ENCODE measurements at places on chromosomes 7 and 10.

DNA sequence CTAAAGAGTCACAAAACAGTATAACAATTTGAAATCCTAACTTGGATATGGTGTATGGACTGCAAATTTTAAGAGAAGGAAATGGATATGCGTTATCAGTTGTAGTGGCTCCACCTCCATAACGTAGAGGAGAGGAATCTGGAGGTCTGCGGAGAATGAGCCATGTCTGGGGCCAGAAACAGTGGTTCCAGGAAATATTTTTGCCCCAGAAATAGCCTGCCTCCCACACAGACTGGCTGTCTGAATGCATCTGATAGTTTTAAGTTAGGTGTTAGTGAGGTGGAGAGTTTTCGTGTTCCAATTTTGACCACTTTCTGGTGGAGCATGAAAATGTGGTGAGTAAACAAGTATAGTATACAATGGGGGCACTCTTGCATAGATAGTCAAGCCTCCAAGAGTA, 1.6 kb downstream of the PHTF2 start:
- no peak for DNase-seq

- DNase-seq: peak; percentile 84
These were observed 15.2 kb upstream of the CDCA7L start for GRCh38 chr7:21960922-21961321.

DNA sequence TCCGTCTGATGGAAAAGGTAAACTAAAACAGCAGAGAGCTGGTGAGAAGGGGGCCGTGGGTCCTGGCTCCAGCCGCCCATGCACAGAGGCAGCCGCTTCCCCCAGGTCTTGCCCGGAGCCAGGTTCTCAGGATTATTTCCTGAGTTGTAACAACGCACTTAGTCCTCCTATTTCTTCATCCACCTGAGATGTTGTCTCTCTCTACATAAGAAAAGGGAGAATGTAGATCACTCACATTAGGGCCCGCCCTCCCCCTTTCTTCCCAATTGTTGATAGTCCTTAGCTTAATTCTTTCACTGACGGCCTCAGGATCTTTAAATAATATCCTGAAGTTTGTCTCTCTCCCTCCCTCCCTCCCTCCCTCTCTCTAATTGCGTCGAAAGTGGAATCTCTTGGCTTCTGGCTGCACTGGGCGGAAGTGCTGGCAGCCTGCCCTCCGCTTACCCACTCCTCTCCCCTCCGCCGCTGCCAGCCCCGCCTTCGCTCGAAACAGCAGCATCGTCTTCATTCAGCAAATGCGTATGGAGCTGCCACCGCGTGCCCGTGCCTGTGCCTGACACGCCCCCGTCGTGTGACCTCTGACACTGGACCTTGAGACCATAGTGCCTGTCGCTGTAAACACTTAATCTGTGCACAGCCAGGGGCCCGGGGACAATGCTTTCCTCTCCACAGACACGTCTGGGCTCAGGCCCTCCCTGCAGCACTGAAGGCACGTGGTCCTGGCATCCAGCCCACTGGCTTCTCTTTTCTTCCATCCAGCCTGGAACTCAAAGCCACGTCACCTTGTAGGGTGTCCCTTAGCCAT, 174.5 kb upstream of the PPP2R2D start:
- DNase-seq: no peak

GRCh38 chr10:95247200-95247880, 43.5 kb downstream of the PDLIM1 start:
- peak; percentile 86 for DNase-seq

DNA sequence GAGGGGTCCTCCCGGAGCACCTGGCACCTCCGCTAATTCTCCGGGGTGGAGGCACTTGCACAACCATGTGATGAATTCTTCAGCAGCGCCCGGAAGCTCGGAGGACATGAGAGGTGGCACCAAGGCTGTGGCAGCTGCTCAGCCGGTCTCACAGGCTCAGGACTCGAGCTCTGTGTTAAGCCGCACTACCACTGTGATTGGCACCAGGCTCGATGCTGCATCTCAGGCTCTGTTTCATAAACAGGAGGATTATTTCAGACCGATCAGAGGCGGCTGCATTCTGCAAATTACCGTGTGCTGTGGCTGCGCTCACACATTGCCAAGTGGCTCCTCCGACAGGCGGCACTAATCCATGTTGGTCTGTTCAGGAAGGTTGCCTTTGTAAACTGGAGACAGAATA, 495.2 kb downstream of the DNAJB6 start:
- no peak for DNase-seq

DNA sequence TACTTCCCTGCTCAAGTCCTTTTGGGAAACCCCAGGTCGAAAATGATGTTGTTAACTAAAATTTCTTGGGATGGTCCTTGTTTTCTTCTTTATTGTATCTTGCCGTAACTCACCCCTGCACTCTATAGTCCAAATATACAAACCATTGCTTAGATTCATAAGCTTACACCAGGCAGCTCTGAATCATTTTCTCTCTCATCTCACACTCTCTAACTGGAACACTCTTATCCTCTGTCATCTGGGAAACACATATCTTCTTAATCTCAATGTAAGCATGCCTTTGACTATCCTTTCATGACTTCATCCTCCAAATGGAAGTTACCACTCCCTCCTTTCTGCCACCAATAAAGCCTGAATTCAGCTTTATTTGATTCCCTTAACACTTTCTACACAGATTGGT, 175.8 kb upstream of the ANK3 start:
- DNase-seq: no peak

- no peak for DNase-seq
These were observed 148.0 kb downstream of the BICC1 start for GRCh38 chr10:58660575-58661255.

DNA sequence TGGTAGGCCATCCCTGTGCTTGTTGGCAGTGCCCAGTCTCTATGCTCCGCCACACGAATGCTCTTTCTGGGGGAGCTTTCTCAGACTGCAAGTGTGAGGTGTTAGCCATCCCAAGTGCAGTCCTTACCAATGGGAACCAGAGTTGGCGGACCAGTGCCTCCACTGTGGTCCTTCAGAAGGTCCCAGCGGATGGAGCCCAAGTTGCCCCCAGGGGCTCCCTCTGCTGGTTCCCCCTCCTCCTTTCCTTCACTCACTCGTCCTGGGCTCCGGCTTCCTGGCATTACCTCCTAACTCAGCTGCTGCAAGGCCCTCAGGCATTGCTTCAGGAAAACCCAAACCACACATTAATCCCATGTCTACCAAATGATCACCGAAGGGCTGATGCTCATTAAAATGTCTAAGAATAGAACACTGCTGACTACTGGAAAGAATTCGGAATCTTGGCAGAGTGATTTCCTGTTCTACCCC, 139.8 kb downstream of the CUBN start:
- DNase-seq: no peak

DNA sequence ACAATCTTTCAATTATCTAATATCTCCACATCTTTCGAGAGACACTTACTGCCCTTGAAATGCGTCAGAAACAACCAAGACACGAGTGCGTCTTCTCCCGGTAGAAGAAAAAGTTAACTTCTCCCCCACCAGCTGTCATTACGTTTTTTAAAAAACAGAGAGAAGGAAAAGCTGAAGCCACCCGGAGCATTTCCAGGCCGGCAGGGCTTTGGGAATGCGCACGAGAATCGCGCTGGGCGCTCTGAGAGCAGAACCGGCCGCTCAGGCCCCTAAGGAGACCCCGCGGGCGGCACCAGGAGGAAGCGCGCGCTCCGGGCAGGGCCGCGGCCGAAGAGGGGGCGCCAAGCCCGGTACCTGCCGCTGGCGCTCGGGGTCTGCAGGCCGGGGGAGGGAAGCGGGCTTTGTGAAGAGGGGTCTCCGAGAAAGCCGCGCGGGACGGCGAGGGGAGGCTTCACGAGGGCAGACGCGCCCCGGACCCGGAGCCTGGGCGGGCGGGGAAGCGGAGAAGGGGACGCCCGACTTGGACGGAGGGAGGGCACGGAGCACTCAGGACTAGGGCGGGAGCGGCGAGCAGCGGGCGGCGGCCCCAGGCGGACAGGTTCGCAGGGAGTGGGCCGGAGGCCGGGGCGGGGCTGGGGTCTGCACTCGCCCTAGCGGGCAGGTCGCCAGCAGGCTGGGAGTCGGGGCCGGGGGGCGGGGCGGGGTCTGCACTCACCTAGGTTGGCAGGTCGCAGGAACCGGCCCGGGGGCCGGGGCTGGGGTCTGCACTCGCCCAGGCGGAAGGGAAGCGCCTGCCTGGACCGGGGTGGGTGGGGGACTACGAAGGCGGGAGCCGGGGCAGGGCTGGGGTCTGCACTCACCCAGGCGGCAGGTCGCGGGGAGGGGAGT, 932 bp downstream of the ESYT2 start:
- DNase-seq: no peak

GRCh38 chr7:119703895-119704294, 569.1 kb upstream of the KCND2 start:
- DNase-seq: no peak

GRCh38 chr7:37659971-37660565, 23.5 kb upstream of the GPR141 start:
- DNase-seq: no peak

DNA sequence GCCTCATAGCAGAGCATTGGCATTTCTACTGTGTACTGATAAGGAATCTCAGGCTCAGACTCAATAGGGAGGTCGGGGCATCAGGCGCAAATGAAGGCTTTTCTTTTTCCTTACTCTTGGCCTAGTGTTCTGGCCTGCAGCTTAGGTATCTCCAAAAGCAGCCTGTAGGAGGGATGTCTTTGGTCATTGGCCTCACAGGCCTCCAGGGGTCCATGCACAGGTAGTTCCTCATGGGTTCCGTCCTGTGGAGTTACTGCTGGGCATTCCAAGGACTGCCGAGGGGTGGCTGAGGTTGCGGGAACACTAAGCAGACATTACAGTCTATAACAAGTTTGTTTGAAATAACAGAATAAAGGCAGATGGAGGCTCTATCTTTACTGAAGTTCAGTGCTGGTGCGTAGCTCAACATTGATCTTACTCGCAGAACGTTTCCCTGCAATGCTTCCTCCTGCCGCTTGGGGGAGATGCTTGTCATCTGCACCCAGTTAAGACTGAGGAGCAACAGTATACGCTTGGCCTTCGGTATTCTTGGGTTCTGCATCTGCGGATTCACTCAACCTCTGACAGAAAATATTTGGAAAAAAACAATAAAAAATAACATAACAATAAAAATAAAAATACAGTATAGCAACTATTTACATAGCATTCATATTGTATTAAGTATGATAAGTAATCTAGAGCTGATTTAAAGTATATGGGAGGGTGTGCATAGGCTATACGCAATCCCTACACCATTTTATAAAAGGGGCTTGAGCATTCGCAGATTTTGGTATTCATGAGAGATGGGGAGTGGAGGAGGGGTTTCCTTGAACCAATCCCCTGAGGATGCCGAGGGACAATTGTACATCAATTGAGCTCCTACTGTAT, 58.9 kb downstream of the SH2D4B start:
- no peak for DNase-seq

GRCh38 chr10:101511938-101512337, 76.1 kb downstream of the POLL start:
- DNase-seq: no peak

- DNase-seq: no peak
These were observed 29.3 kb upstream of the BTBD16 start for GRCh38 chr10:122241836-122242235.

DNA sequence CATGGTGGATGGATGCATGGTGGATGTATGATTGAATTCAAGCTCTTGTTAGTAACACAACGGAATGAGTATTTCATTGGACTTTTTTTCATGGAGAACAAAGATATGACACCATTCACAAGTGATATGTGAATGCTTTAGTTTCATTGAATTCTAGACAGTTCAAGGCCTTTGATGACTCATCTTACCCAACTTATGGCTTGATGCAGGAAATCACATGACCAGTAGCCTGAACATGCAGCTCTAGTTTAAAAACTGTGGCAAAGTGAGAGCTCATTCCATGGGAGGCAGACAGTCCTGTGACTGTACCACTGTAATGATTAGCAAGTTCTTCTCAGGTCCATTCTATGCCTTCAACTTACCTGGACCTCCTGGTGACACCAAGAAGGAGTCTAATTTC, 1239.3 kb downstream of the TYW1 start:
- no peak for DNase-seq

DNA sequence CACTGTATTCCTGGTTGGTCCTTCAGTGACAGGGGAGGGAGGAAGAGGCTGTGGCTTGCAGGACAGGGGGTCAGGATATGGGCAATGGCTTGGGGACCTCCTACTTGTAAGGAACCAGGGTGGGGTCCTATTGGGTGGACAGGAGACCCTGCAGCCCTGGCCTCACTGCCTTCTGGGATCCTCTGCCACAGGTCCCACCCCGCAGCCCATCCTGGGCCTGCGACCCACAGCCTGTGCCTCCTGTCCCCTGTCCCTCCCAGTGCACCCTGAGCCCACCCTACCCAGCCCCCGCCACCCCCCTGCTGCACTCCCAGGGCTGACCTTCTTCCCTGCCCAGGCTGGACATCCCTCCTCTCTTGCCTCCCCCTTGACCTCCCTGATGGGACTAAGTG, 58.7 kb upstream of the MYL10 start:
- no peak for DNase-seq

DNA sequence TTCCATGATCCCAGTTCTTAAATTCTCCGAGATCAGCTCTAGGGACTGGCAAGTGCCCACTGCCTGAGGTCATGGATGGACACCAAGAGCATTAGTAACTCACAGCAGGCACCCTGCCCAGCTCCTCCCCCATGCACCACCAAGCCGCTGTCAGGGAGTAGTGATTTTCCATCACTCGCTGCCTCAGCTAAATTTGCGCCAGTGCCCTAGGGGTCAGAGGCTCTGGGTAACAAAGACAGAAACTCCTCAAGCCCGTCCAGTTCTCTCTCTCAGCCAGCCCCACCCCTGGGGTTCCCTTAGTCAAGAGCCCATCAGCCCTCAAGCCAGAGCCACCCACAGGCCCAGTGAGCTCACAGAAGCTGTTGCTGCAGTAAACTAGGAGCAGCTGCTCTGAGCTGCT, 30.0 kb downstream of the PAX2 start:
- DNase-seq: no peak

DNA sequence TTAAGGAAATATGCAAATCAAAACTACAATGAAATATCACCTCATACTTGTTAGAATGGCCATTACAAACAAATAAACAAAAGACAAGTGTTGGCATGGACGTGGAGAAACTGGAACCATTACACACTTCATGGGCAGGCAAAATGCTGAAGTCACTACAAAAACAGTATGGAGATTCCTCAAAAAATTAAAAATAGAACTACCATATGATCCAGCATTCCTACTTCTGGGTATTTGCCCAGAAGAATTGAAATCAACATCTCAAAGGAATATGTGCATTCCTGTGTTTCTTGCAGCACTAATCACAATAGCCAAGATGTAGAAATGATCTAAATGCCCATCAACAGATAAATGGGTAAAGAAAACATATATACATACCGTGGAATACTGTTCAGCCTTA, 83.6 kb downstream of the NRCAM start:
- no peak for DNase-seq

DNA sequence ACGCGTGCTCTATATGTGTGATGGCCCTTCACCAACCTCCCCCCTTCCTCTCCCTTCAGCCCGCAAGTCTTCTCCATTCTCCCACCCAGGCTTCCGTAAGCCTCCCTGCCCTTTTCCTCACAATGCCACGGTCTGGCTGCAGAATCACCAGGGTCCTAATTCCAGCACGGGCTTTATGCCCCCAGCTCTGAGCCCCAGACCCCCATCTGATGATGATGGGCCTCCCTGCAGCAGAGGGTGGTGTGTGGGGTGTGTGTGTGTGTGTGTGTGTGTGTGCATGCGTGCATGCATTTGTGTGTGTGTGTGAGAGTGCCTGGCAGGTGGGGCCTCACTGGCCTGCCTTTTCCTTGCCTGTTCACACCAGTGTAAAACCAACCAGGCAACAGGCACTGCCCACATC, 109.9 kb downstream of the OAT start:
- DNase-seq: no peak

Data from HS-5 (cell line).